GM04504 (cell line): ENCODE measurements at places on chromosomes 12 and 14.

- peak; percentile 21 for DNase-seq
Measured at GRCh38 chr14:37056473-37056872, 115.9 kb downstream of the SLC25A21 start.

GRCh38 chr12:6735448-6736191, 11.8 kb downstream of the COPS7A start:
- DNase-seq = peak; percentile 32

DNA sequence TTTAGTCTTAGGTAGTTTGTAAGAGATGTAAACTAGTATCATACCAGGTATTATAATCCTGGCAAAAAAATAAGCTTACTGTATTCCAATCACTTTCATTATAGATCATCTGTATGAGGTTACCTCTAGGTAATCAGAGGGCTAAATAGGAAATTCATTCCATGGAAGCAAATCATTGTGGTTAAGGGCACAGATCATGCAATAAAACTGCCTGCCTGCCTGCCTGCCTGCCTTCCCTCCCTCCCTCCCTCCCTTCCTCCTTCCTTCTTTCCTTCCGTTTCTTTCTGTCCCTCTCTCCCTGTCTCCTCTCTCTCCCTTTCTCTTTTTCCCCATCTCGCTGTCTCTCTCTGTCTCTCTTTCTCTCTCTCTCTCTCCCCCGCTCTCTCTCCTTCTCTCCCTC, 3.2 kb upstream of the CLEC9A start:
- DNase-seq = no peak

DNA sequence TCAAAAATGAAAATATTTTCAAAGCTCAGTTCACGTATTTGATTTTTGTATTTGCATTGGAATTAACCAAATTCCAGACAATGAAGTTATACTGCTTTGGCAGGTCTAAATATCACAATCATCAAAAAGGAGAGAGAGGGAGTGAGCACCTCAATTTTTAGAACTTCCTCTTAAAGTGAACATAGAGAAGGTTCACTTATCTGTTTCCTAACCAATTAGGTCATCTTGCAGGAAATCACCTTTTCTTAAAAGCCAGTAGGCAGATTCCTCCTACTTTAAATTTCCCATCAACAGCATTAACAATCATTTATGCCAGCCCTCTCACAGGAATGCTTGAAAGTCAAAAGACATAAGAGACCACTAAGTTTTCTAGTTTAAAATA, 388.7 kb downstream of the ZFP36L1 start:
- no peak for DNase-seq

GRCh38 chr14:91330096-91330696, 85.7 kb upstream of the GPR68 start:
- DNase-seq = no peak
